ENCODE measurements at places on chromosomes 5 and 9. TPM values are rescaled to one million over a fixed set of nuclear protein-coding genes. Genes with fewer than 3 reads are reported as not detected.

DNA sequence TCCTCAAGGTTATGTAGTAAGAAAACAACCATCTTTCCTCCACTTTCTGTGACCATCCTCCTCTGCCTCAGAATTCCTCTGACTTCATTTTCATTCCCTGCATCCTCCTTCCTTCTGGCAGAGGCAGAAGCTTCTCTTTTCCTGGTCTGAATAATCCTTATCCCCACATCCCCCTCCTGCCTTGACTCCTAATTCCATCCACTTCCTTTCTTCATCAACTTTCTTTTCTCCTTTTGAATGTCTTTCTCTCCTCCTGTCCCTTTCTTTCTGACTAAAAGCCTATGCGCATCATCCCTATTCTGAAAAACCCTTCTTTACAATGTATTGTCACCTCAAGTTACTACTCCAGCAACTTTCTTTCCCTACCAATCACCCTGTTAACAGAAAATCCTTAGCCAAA lies 79.0 kb downstream of the CDO1 start:
- no peaks in the 10 kb centered on the region for H3K36me3 ChIP-seq
- H3K27me3 ChIP-seq: peaks cover 3% of the 10 kb centered on the region
- no peak for DNase-seq
- no peaks in the 10 kb centered on the region for H3K4me1 ChIP-seq

DNA sequence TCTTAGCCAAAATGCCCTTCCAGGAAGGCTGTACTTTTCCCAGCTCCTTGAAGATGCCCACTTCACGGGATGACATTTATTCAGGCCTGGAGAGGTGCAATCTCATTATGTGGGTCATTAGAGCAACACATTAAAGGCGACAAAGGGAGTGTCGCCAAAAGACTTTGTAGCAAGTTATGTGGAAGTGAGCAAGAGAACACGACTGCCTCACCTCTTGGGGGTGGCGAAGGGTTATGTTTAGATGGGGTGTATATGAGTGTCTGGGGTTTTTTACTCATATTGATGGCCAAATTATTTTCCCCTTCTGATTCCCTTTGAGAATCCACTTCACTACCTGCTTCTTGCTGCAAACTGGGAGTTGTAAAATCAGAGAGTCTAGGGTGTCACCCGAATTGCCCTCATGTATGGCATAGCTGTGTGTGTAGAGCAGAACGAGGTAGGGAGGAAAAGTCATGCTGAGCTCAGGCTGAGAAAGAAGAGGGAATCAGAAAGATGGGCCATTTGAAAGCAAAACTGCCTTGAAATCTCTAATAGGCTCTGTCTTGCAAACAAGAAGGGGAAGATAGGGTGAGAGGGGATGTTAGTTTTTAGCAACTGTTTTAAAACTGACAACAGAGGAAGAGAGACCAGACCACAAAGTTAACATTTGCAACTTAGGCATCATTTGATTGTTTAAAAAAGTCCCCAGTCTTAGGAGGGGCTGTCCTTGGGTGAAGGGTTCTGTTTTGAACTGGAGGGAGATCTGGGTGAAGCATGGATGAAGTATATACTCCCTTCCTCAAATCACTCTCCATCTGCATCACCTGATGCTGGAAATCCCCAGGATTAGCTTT lies 97.1 kb upstream of the IL12B start:
- no peak overlapping the region for H3K27ac ChIP-seq
- no peaks in the 10 kb centered on the region for H3K36me3 ChIP-seq
- DNase-seq: no peak

GRCh38 chr9:126956917-126957686 lies 42.5 kb downstream of the RALGPS1 start:
- no peaks in the 10 kb centered on the region for H3K36me3 ChIP-seq
- DNase-seq: no peak
- H3K27me3 ChIP-seq: no peaks in the 10 kb centered on the region
- no peak overlapping the region for H3K4me3 ChIP-seq
- peak overlapping the region; percentile 76 for H3K27ac ChIP-seq

DNA sequence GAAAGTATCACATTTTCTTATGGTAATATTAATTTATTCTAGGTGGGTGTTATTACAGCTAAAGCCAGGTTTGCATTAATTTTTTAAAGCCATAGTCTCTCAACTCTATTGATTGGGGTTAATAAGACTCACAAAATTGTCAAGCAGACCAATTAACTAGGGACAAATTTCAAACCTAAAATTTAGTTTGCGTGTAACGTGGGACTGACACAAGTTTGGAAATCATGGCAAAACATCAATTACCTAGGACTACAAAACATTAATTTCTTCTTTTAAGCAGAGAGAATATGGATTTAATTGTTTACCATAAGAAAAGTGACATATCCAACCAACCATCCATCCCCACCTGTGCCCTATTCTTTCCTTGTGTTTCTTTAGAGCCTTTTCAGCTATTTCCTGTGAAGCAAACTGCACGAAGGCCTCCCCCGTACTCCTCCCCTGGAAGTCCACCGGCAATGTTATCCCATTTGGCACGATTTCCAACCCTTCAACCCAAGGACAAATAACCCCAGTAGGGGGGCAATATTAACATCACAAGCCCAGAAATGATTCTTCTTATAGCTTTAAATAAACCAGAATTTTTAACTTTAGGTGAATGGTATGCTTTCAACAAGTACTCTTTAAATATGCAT lies 4.4 kb downstream of the HNRNPH1 start:
- H3K4me3 ChIP-seq: peak overlapping the region; percentile 90
- H3K4me1 ChIP-seq: peaks cover 74% of the 10 kb centered on the region
- peaks cover 68% of the 10 kb centered on the region for H3K36me3 ChIP-seq
- H3K27ac ChIP-seq: no peak overlapping the region

- H3K27ac ChIP-seq: no peak overlapping the region
- no peak for DNase-seq
- H3K4me1 ChIP-seq: no peaks in the 10 kb centered on the region
Observed at GRCh38 chr9:18010492-18010891, 431.6 kb downstream of the SH3GL2 start.

DNA sequence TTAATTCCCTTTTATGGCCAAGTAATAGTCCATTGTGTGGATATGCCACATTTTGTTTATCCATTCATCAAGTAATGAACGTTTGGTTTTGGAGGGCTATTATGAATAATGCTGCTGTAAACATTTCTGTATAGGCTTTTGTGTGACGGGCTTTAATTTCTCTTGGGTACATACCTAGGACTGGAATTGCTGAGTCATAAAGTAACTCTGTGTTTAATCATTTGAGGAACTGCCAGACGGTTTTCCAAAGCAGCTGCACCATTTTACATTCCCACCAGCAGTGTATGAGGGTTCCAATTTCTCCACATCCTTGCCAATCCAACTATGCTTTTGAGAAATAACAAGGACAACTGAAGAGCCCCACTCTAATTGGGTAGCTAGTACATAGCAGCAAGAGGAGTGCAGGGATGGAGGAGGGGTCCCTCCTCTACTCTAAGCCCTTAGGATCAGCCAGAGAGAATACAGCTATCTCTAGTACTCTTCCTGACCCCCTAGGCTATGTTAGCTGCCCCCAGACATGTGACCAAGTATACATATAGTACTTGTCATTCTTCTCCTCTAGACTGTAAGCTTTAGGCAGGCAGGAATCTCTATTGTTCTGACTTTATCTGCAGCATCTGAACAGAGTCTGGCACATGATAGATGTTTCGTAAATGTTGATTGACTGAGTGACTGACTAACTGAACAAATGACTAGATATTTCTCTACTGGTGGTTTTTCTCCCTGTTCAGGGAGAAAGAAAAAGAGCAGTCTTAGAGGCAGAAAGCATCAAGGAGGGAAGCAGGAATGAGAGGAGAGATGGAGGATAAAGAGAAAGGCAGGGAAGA lies 22.1 kb upstream of the MATR3 start:
- H3K27me3 ChIP-seq: no peaks in the 10 kb centered on the region
- no peak for DNase-seq
- H3K36me3 ChIP-seq: peaks cover 8% of the 10 kb centered on the region

- H3K27ac ChIP-seq: no peak overlapping the region
- no peaks in the 10 kb centered on the region for H3K4me1 ChIP-seq
- no peak for DNase-seq
- no peaks in the 10 kb centered on the region for H3K36me3 ChIP-seq
- no peaks in the 10 kb centered on the region for H3K27me3 ChIP-seq
Observed at GRCh38 chr5:132981288-132981687, 17.9 kb upstream of the AFF4 start.

- no peak overlapping the region for H3K4me3 ChIP-seq
- no peak for DNase-seq
- H3K27me3 ChIP-seq: no peaks in the 10 kb centered on the region
Observed at GRCh38 chr9:92295827-92296258, 2.3 kb upstream of the IARS1 start.

DNA sequence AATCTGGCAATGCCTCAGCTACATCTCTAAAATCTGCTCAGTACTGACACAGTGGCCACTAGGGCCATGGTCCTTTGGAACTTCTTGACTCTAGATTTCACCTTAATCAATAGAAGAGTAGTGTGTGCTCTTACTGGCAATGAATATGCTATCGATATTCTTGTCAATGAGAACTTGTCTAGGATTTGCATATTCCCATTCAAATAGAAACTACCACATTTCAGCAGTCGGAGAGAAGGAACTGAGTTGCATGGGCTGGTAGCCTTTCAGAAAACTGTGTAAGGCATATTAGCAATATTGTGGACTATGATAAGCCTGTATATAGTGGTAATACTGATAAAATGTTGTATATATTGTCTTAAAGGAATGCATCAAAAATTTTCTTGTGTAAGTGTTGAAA lies 45.3 kb upstream of the NAA35 start:
- H3K36me3 ChIP-seq: no peaks in the 10 kb centered on the region
- no peaks in the 10 kb centered on the region for H3K27me3 ChIP-seq
- no peak overlapping the region for H3K27ac ChIP-seq
- DNase-seq: no peak
- H3K4me1 ChIP-seq: no peaks in the 10 kb centered on the region

- peak overlapping the region; percentile 100 for H3K4me3 ChIP-seq
- no peaks in the 10 kb centered on the region for H3K27me3 ChIP-seq
- DNase-seq: no peak
- H3K4me1 ChIP-seq: peaks cover 31% of the 10 kb centered on the region
Observed at GRCh38 chr9:133374612-133375115, 1.2 kb downstream of the SURF4 start.

DNA sequence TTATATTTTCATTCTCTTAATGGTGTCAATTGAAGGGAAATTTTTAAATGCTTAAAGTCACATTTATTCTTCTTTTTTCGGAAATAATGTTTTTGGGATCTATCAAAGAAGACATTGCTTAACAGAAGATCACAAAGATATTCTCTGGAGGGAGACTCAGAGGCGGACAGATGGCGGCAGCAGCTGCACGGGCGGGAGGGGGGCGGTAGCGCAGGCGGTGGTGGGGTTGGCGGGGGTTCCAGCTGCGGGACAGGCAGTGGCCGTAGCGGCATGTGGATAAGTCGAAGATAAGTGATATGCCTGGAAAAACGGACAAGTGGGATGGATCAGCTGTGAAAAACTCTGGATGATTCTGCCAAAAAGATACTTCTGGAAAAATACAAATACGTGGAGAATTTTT lies 31.6 kb upstream of the ZDHHC11B start:
- H3K36me3 ChIP-seq: no peaks in the 10 kb centered on the region
- no peak for DNase-seq
- no peaks in the 10 kb centered on the region for H3K4me1 ChIP-seq
- no peak overlapping the region for H3K27ac ChIP-seq
- H3K27me3 ChIP-seq: no peaks in the 10 kb centered on the region
- H3K4me3 ChIP-seq: no peak overlapping the region

- no peaks in the 10 kb centered on the region for H3K36me3 ChIP-seq
- no peaks in the 10 kb centered on the region for H3K4me1 ChIP-seq
- H3K27me3 ChIP-seq: no peaks in the 10 kb centered on the region
- DNase-seq: no peak
Observed at GRCh38 chr5:74140409-74140808, 500.1 kb downstream of the ENC1 start.

- peaks cover 77% of the 10 kb centered on the region for H3K36me3 ChIP-seq
- no peak overlapping the region for H3K27ac ChIP-seq
- no peak overlapping the region for H3K4me3 ChIP-seq
- H3K4me1 ChIP-seq: no peaks in the 10 kb centered on the region
- DNase-seq: no peak
Observed at GRCh38 chr5:126562823-126563222, 32.2 kb downstream of the ALDH7A1 start.

DNA sequence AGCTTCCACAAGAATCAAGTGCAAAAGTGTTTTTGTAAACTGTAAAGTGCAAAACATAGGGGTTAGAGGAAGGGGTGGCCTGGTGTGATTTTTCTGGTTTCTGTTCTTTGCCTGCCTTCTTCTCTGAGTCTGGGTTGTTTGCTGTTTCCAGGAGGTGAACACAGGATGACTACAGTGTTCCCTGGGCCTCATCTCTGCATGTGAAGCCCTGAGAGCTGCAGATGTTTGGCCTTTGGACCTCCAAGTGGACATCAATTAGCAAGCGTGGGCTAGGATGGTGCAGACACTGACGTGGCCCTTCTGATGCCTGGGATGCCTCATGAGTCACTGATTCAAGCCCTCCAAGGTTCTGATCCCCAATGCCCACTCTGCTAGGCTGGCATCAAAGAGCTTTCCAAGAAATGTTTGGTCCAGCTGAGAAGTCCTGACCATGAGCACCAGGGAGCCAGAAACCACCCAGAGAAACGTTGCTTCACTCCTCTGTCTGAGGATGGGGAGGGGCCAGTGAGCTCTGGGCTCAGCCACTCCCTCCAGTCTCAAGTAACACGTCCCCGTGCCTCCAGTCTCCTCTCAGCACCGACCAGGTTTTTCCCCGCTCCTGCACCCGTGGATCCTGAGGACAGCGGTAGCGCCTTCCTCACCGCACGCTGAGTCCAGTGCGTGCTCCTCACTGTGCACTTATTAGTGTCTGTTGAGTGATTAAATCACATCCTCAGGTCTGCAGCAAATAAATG lies 7.6 kb downstream of the IL9 start:
- H3K4me1 ChIP-seq: peaks cover 6% of the 10 kb centered on the region
- no peaks in the 10 kb centered on the region for H3K36me3 ChIP-seq
- no peak for DNase-seq

GRCh38 chr9:95139126-95139525 lies 178.4 kb downstream of the FANCC start:
- no peaks in the 10 kb centered on the region for H3K4me1 ChIP-seq
- H3K4me3 ChIP-seq: no peak overlapping the region
- no peaks in the 10 kb centered on the region for H3K36me3 ChIP-seq
- no peaks in the 10 kb centered on the region for H3K27me3 ChIP-seq

GRCh38 chr9:19173598-19174125 lies 46.4 kb upstream of the PLIN2 start:
- DNase-seq: no peak
- no peak overlapping the region for H3K27ac ChIP-seq
- H3K4me1 ChIP-seq: no peaks in the 10 kb centered on the region
- H3K36me3 ChIP-seq: no peaks in the 10 kb centered on the region

GRCh38 chr5:148873690-148874485 lies 47.5 kb downstream of the ADRB2 start:
- H3K4me3 ChIP-seq: no peak overlapping the region
- H3K27me3 ChIP-seq: no peaks in the 10 kb centered on the region
- peaks cover 28% of the 10 kb centered on the region for H3K4me1 ChIP-seq

INSL4 gene
- not detected for polyA plus RNA-seq

PCDHB16 gene
- polyA plus RNA-seq: 0.76 TPM

SPINK7 gene
- not detected for polyA plus RNA-seq

SLC36A3 gene
- polyA plus RNA-seq: not detected

POLK gene
- 5.2 TPM for polyA plus RNA-seq

GZMA gene
- 0.42 TPM for polyA plus RNA-seq

CCNB1 gene
- polyA plus RNA-seq: 1.4 TPM

PCDHA11 gene
- polyA plus RNA-seq: not detected

ELAVL2 gene
- polyA plus RNA-seq: not detected

ECSCR gene
- 18.1 TPM for polyA plus RNA-seq

MED27 gene
- polyA plus RNA-seq: 23.0 TPM

PDE6A gene
- polyA plus RNA-seq: 0.04 TPM

TRPM6 gene
- 0.12 TPM for polyA plus RNA-seq

NR3C1 gene
- polyA plus RNA-seq: 10.4 TPM
